ENCODE measurements at places on chromosomes 2 and 18.

GRCh38 chr2:119011910-119012209 lies 69.9 kb downstream of the MARCO start:
- no peak for DNase-seq

DNA sequence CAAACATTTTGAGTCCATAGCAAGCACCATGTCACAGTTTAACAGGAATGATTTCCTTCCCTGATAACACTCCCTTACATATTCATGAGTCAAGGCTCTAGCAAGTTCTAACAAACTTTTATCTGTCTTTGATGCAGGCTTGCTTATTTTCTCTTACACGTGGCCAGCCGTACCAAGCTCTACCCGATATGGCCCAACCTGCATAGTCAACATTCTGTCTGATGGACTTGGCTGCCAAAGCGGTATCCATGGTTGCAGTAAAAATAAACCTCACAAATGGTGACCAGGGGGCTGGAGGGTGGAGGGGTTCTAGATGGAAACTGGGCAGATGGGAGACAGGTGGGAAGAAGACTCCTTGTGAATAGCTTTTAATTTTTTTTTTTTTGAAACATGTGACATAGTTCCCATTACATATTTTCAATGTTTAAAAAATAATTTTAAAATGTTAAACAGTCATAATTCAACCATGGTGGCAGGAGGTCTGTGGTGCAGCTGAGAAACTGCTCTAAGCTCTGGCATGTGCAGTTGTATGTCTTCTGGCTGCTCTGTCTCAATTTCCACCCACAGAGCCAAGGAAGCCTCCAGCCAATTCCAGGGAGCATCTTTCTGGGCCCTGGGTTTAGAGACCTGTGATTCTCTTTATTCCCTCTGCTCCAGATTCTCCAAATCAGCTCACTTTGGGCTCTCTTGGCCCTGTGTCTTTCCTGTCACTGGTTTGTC lies 20.7 kb upstream of the CXCR1 start:
- DNase-seq = no peak

DNA sequence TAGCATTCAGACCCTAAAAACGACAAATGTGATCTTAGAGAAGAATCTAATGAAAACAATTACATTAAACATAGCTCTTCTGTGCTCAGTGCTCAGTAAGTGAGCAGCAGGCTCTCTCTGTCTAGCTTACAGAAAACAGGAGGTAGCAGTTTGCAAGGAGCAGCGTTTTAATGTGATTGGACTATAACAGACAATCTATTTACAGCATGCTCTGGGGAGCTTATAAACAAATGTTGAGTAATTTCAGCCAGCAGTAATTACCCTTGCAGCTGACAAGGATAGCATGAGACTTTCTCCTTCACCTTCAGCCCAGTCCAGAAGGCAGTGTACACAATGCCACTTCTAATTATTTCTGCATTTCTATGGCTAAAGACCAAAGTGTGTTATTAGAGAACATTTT lies 270.4 kb downstream of the FIGN start:
- no peak for DNase-seq

DNA sequence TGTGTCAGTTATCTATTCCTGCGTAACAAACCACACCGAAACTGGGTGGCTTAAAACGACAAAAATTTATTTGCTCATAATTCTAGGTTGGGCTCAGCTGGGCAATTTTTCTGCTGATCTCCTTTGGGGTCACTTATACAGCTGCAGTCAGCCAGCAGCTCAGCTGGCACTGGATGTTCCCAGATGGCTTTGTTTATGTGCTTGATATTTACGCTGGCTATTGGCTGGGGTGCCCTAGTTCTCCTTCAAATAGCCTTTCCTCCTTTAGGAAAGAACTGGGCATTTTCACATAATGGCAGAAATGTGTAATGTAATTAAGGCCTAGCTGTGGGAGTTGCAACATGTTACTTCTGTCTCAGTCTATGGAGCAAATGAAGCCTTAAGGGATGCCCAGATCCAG lies 142.2 kb downstream of the B3GNT2 start:
- no peak for DNase-seq

GRCh38 chr2:199378948-199379650 lies 78.6 kb downstream of the SATB2 start:
- peak; percentile 85 for DNase-seq

DNA sequence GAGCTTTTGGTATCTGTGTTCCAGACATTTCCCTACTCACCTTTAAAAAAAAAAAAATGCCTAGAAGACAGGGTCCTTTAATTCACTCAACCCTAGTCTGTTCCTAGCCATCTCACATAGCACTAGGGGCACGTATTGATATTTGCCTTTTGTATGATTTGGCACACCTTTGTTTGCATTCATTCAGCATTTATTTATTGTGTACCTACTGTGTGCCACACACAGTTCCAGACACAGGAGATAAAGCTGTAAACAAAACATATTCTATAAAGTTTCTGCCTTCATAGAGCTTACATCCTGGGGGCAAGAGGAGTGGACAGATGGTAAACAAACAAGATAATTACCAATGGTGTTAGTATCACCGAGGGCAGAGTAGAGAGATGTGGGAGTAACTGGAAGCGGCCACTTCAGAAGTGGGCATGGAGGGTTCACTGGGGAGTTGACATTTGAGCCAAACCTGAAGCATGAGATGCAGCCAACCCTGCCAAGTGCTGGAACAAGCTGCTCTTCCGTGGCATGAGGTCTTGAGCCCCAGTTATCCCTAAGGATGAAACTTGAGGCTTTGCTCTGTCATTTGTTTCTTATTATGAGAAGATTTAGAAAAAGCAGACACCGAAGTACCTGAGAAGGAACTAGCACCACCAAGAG lies 18.2 kb downstream of the MAPRE2 start:
- no peak for DNase-seq

DNA sequence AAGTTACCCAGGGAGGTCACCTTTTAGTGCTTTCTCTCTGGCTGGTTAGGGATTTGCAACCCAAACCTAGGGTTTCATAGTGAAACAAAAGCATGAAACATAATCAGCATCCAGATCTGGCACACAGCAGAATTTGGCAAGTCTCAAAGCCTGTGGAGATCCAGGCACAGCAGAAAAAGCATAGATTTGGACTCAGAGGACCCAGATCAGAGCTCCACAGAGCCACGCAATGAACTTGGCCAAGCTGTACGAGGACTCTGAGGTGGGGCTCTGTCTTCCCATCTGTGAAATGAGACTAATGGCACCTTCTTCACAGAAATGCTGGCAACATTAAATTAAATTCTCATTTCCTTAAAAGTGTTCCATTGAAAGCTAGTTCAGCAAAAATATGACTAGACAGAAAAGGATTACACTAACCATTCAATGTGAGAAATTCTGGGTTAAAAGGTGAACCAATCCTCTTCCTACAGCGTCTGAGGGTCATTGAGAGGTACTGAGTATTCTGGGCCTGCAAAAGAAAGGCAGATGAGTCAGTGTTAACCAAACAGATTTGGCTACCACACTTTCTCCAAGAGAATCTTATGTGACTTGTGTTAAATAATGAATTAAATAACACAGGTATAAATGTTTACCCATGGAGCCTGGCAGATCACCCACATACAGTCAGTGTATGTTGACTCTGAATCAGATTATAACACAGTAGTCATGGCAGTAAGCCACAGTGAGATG lies 266.3 kb downstream of the MREG start:
- no peak for DNase-seq

GRCh38 chr18:37364237-37364636 lies 201.4 kb downstream of the CELF4 start:
- DNase-seq = no peak

GRCh38 chr2:167420211-167420610 lies 531.9 kb downstream of the XIRP2 start:
- DNase-seq = peak; percentile 37

DNA sequence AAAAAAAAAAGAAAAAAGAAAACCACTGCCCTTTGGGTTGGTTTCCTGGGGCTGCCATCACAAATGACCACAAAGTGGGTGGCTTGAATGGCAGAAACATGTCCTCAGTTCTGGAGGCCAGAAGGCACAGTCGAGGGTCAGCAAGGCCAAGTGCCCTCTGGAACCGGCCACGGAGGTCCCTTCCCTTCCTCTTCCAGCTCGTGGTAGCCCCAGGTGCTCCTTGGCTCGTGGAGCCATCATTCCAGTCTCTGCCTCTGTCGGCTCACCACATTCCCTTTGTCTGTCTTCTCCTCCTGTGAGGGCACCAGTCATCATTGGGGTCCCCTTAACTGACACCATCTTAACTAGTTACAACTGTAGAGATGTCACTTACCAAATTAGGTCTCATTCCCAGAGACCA lies 8.5 kb upstream of the NFATC1 start:
- DNase-seq = no peak

GRCh38 chr2:226791056-226791486 lies 8.5 kb downstream of the IRS1 start:
- DNase-seq = peak; percentile 70
